CD8-positive, alpha-beta T cell (primary cell): ENCODE measurements at places on chromosomes 1 and 21. TPM values are rescaled to one million over a fixed set of nuclear protein-coding genes. Genes with fewer than 3 reads are reported as not detected.

Gene ADAMTS4
- total RNA-seq: 0.22 TPM

Gene CFAP57
- total RNA-seq: not detected

Gene HCRTR1
- not detected for total RNA-seq

Gene LHX4
- total RNA-seq: 0.08 TPM

Gene TAS1R1
- total RNA-seq: not detected

Gene CASZ1
- 56.5 TPM for total RNA-seq

Gene AMY1B
- total RNA-seq: not detected

Gene RPTN
- not detected for total RNA-seq

Gene CLDN19
- total RNA-seq: not detected

Gene KRTAP21-2
- total RNA-seq: not detected

Gene FHL3
- total RNA-seq: 5.9 TPM

Gene MYOM3
- total RNA-seq: not detected

Gene HJV
- not detected for total RNA-seq

Gene DAB1
- total RNA-seq: not detected

Gene TNFSF4
- 0.36 TPM for total RNA-seq

Gene TMPRSS3
- 1.2 TPM for total RNA-seq

Gene LCE2A
- not detected for total RNA-seq

Gene VWA5B1
- not detected for total RNA-seq

Gene UBXN10
- 0.22 TPM for total RNA-seq

Gene APOBEC4
- not detected for total RNA-seq

Gene GUCA2A
- not detected for total RNA-seq

Gene SPATA46
- total RNA-seq: not detected

Gene NPPA
- total RNA-seq: not detected

Gene NCAM2
- total RNA-seq: not detected

Gene PROK1
- total RNA-seq: not detected

Gene SH3D21
- total RNA-seq: 2.1 TPM

Gene CLCNKA
- total RNA-seq: not detected

Gene RXRG
- total RNA-seq: not detected

Gene ITLN2
- total RNA-seq: not detected

Gene XKR8
- total RNA-seq: 7.3 TPM

Gene AADACL4
- total RNA-seq: not detected
